Stimulated activated CD4-positive, alpha-beta T cell treated with anti-CD3 and anti-CD28 coated beads, Interleukin-1b, Interleukin-23, amount 100 ng/mL, for 1 hour (primary cell): ENCODE measurements at places on chromosomes 6 and 20.

DNA sequence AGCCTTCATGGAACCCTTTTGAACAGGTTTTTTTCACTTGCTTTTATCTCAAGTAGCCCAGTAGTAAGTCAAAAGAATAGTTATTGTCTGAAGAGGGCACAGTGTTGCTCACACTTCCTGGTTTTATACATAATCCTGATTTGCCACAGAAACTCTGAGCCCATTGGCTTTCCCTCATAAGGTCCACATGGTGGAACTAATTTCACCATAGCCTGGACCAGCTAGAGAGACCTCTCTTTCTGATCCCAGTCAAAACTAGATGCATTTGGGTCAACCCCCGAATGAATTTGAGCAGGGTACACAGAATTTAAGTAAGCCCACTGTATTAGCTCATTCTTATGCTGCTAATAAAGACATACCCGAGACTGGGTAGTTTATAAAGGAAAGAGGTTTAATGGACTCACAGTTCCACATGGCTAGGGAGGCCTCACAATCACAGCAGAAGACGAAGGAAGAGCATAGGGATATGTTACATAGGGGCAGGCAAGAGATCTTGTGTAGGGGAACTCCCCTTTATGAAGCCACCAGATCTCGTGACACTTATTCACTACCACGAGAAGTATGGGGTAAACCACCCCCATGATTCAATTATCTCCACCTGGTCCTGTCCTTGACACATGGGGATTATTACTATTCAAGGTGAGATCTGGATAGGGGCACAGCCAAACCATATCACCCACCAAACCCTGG lies 6.2 kb downstream of the RWDD2A start:
- DNase-seq = no peak

- no peak for DNase-seq
These were observed 37.5 kb downstream of the SOD2 start for GRCh38 chr6:159655409-159655988.

- no peak for DNase-seq
These were observed 48.6 kb downstream of the NEDD9 start for GRCh38 chr6:11183761-11184362.

DNA sequence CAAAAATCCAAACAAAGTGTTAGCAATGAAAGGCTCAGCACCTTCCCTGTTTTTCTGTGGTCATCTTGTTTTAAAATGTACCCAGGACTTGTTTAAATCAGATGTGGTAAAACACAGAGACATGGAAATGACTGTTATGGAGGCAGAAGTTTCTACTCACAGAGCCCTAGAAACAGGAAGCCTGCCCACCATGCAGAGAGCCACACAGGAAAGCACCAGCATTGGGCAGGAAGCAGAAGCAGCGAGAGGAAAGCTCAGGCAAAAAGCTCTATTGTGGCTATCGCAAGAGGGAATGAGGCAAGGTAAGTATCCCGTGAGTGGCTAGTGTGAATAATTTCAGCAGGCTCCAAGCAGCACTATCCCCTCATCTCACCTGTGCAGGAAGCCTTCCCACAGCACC lies 42.8 kb downstream of the GPR6 start:
- no peak for DNase-seq

- DNase-seq = no peak
These were observed 74.4 kb downstream of the NOL4L start for GRCh38 chr20:32510601-32511357.

GRCh38 chr6:163309491-163310026 lies 105.0 kb upstream of the QKI start:
- no peak for DNase-seq

DNA sequence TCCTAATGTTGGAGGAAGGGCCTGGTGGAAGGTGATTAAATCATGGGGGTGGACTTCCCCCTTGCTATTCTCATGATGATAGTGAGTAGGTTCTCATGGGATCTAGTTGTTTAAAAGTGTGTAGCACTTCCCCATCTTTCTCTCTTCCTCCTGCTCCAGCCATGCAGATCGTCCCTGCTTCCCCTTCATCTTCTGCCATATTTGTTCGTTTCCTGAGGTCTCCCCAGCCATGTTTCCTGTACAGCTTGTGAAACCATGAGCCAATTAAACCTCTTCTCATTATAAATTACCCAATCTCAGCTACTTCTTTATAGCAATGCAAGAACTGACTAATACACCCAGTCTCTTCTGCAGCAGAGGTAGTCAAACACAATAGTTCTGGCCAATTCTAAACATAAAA lies 5.4 kb downstream of the EPM2A start:
- DNase-seq = no peak

DNA sequence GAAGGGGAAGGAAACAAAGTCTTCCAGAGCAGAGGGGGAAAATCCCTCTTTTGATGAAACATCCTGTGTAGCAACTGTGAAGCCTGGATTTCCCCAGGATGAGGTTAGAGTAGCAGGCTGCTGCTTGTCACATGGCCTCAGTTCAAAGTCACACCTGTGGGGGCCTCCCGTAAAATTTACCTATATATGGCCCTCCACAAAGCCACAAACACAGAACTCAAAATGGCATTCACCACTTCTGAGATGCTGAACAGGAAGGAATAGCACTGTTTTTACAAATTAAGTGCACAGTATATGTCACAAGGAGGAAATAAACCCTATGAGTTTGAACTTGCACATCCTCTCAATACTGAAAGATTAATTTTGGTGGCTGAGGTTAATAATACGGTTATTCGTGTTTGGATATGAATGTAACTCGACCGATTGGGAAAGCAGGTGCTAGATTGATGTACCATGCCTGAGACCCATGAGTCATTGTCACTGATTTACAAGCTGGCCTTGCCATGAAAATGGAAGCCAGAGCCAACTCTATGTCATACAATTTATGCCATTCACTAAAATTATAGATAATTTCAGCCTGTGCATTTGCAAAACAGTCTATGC lies 70.6 kb downstream of the SGK1 start:
- peak; percentile 25 for DNase-seq
